ENCODE measurements at places on chromosomes 6 and 20. TPM values are rescaled to one million over a fixed set of nuclear protein-coding genes. Genes with fewer than 3 reads are reported as not detected.
A peak's percentile ranks its signal among the peaks of the same experiment; 100 is the strongest.

DNA sequence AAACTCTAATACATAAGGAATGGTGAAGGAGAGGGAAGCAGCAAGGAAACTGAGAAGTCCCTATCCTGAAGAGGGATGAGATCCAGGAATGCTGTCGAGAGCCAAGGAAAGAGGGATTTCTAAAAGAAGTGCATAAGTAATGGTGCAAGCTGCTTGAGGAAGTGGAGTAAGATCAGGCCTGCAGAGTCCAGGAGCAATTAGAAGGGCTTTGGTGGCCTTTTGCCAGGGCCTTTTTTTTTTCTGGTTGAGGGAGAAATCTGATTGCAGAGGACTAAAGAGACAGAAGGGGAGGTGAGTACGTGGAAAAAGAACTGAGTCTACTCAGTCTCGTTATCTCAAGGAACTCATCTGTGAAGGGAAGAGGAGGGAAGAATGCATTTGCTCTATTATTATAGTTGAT lies 396.2 kb downstream of the UTRN start:
- H3K27me3 ChIP-seq: no peaks in the 10 kb centered on the region
- H3K36me3 ChIP-seq: peaks cover 38% of the 10 kb centered on the region
- peaks cover 3% of the 10 kb centered on the region for H3K4me1 ChIP-seq
- no peak for DNase-seq

The LTA gene
- 1,021 TPM for total RNA-seq

The ID1 gene
- total RNA-seq: 4.0 TPM

GRCh38 chr20:60540591-60540990 lies 582.4 kb downstream of the CDH26 start:
- H3K27me3 ChIP-seq: peaks cover 5% of the 10 kb centered on the region
- H3K27ac ChIP-seq: no peak overlapping the region
- no peaks in the 10 kb centered on the region for H3K4me1 ChIP-seq
- DNase-seq: no peak
- H3K36me3 ChIP-seq: no peaks in the 10 kb centered on the region

GRCh38 chr6:82068721-82069120 lies 178.8 kb downstream of the IBTK start:
- no peaks in the 10 kb centered on the region for H3K36me3 ChIP-seq
- H3K4me1 ChIP-seq: no peaks in the 10 kb centered on the region
- no peak overlapping the region for H3K4me3 ChIP-seq
- DNase-seq: no peak
- no peaks in the 10 kb centered on the region for H3K27me3 ChIP-seq
- no peak overlapping the region for H3K27ac ChIP-seq

The ORC3 gene
- total RNA-seq: 38.6 TPM

GRCh38 chr6:123105561-123105960 lies 109.5 kb downstream of the CLVS2 start:
- H3K27me3 ChIP-seq: no peaks in the 10 kb centered on the region
- no peak overlapping the region for H3K4me3 ChIP-seq
- H3K36me3 ChIP-seq: no peaks in the 10 kb centered on the region
- DNase-seq: no peak
- H3K27ac ChIP-seq: no peak overlapping the region

DNA sequence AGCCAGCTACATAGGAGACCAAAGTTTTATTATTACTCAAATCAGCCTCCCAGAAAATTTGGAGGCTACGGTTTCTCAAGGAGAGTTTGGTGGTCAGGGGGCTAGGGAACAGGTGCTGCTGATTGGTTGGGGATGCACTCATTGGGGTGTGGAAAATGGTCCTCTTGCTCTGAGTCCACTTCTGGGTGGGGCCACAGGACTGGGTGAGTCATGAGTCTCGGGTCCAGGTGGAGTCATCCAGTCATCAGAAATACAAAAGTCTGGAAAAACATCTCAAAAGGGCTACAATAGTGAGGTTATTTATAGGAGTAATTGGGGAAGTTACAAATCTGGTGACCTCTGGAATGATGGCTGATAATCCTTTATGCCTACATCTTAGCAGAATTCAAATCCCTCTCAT lies 54.3 kb upstream of the SLC22A16 start:
- no peak overlapping the region for H3K27ac ChIP-seq
- H3K36me3 ChIP-seq: no peaks in the 10 kb centered on the region

The SPATS1 gene
- not detected for total RNA-seq

The EPPIN gene
- total RNA-seq: not detected

- peak overlapping the region; percentile 74 for H3K27ac ChIP-seq
- H3K4me3 ChIP-seq: no peak overlapping the region
- H3K27me3 ChIP-seq: no peaks in the 10 kb centered on the region
- peaks cover 23% of the 10 kb centered on the region for H3K36me3 ChIP-seq
- peaks cover 53% of the 10 kb centered on the region for H3K4me1 ChIP-seq
Observed at GRCh38 chr20:53071833-53072232, 99.7 kb downstream of the TSHZ2 start.

DNA sequence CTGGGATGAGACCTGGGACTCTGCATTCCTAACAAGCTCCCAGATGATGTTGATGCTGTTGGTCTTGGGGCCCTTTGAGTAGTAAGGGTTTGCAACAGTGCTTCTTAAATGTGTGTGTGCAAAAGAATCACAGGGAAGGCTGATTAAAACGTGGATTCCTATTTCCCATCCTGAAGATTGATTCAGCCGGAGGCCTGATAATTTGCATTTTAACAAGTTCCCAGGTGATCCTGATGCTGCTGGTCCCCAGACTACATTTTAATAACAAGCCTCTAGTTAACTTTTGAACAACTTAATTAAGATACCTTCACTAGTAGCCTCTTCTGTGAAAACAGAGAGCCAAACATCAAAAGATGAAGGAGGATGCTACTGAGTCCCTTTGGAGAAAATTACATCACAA lies 156.4 kb upstream of the LAMP5 start:
- H3K36me3 ChIP-seq: no peaks in the 10 kb centered on the region
- H3K4me1 ChIP-seq: no peaks in the 10 kb centered on the region
- no peak overlapping the region for H3K27ac ChIP-seq

DNA sequence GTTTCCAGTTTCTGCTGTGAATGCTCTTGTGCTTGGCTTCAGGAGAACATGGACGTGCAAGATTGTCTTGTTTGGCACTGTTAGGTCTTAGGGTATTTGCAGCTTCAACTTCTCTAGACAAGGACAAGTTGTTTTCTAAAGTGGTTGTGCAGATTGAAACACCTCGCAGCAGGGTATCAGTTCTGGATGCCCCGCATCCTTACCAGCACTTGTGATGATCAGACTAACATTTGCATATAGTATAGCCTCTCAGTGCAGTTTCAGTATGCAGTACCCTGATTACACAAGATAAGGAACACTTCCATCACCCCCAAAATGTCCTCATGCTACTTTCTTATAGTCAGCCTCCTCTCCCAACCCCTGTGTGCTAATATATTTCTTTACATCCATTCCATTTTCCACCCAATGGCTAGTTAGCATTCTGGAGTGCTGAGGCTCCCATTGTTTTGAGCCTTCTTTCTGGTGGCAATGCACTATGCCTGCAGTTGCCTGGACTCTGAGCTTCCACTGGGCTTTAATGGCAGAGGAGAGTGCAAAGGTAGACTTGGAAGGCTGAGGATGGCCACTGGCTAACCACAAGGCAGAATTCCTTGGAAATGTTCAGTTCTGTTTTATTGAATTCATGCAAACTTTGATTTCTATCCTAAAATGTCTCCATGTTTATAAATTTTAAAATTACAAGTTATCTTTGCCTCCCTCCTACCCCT lies 35.4 kb downstream of the KIF3B start:
- H3K27ac ChIP-seq: no peak overlapping the region
- H3K4me1 ChIP-seq: peaks cover 10% of the 10 kb centered on the region
- no peak overlapping the region for H3K4me3 ChIP-seq
- DNase-seq: no peak
- peaks cover 56% of the 10 kb centered on the region for H3K36me3 ChIP-seq

- H3K36me3 ChIP-seq: peaks cover 57% of the 10 kb centered on the region
- peaks cover 63% of the 10 kb centered on the region for H3K4me1 ChIP-seq
- DNase-seq: peak; percentile 81
- H3K4me3 ChIP-seq: peak overlapping the region; percentile 92
- no peaks in the 10 kb centered on the region for H3K27me3 ChIP-seq
- H3K27ac ChIP-seq: peak overlapping the region; percentile 93
Observed at GRCh38 chr6:31580807-31581433, 1.3 kb downstream of the LTB start.

The PHF20 gene
- 50.5 TPM for total RNA-seq

GRCh38 chr6:21214738-21215448 lies 378.7 kb upstream of the SOX4 start:
- peaks cover 7% of the 10 kb centered on the region for H3K36me3 ChIP-seq
- H3K27ac ChIP-seq: no peak overlapping the region
- no peak for DNase-seq
- H3K4me3 ChIP-seq: no peak overlapping the region
- H3K4me1 ChIP-seq: no peaks in the 10 kb centered on the region

- H3K36me3 ChIP-seq: no peaks in the 10 kb centered on the region
- peak overlapping the region; percentile 7 for H3K27ac ChIP-seq
- H3K4me1 ChIP-seq: peaks cover 20% of the 10 kb centered on the region
- peaks cover 9% of the 10 kb centered on the region for H3K27me3 ChIP-seq
Observed at GRCh38 chr6:14088600-14089192, 28.9 kb upstream of the CD83 start.

GRCh38 chr6:5403076-5403475 lies 141.8 kb downstream of the FARS2 start:
- DNase-seq: no peak
- H3K36me3 ChIP-seq: peaks cover 2% of the 10 kb centered on the region
- no peaks in the 10 kb centered on the region for H3K4me1 ChIP-seq
- H3K4me3 ChIP-seq: no peak overlapping the region

The PTK6 gene
- total RNA-seq: 0.16 TPM

The BTN1A1 gene
- total RNA-seq: not detected

DNA sequence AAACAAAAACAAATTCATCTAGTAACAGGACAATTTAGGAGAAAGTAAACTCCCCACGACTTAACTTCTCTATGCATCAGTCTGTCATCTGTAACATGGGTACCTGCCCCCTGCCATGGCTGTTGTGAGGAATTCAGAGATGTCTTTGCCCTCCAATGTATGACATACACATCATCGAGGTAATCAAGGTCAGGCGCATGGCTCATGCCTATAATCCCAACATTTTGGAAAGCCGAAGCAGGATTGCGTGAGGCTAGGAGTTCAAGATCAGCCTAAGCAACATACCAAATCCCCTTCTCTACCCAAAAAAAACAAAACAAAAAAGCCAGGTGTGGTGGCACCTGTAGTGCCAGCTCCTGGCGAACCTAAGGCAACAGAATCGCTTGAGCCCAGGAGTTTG lies 9.0 kb downstream of the EEF1A1 start:
- no peak for DNase-seq
- no peak overlapping the region for H3K4me3 ChIP-seq
- peaks cover 28% of the 10 kb centered on the region for H3K4me1 ChIP-seq

DNA sequence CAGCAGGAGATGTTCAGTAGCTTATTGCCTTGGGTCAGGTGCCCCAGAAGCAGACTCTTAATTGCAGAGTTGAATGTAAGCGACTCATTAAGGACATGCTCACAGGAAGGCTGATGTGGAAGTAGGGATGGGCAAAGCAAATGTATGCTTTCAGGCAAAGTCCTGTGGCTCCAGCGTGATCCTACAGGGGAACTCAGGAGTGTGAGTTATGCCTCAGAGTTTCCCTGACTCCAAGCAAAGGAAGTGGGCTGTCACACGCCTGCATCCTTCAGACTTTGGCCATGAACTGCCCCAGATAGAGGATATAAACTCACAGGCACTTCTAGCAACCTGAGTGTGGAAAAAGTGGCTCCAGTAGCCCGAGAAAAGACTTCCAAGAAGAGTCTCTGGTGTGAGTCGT lies 64.9 kb upstream of the ZNF133 start:
- peaks cover 7% of the 10 kb centered on the region for H3K27me3 ChIP-seq
- H3K27ac ChIP-seq: no peak overlapping the region
- no peak for DNase-seq
- H3K36me3 ChIP-seq: no peaks in the 10 kb centered on the region
- no peaks in the 10 kb centered on the region for H3K4me1 ChIP-seq
- no peak overlapping the region for H3K4me3 ChIP-seq

DNA sequence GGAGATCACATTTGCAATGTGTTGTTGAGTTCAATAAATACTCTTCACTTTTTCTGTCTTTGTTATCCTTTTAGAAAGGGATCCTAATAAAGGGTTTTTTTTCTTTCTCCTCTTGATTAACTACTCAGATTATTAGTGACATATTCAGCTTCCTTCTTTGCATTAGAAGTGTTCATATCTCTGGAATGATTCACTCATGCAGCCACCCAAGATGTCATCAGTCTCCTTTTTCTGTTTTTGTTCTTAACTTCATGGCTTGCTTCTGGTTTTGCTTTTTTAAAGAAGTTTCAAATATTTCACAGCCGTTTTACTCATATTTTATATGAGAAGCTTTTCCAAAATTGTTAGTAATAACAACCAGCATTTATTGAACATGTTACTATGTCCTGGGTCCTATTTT lies 187.6 kb downstream of the TMEM242 start:
- DNase-seq: no peak
- H3K36me3 ChIP-seq: peaks cover 14% of the 10 kb centered on the region
- H3K4me1 ChIP-seq: peaks cover 5% of the 10 kb centered on the region
- no peaks in the 10 kb centered on the region for H3K27me3 ChIP-seq
- no peak overlapping the region for H3K4me3 ChIP-seq

DNA sequence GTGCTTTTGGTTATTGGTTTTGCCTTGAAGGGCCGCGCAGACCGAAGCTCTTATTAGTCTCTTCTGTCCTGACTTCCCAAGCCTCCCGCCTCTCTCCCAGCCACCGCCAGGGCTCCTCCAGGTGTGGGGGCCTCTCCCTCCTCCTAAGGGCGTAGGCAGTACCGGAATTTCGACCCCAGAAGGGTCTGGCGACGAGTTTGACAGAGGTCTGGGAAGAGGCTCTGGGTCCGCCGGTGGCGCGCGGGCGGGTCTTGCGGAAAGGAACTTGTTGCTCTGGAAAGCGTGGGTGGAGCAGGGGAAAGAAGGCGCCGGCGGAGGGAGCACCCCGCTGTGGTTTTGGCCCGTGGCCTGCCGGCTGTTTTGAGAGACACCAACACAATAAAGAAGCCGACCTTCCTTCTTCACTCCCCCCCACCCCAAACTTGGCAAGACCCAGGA lies 1.8 kb downstream of the PCSK2 start:
- H3K4me1 ChIP-seq: no peaks in the 10 kb centered on the region
- peaks cover 44% of the 10 kb centered on the region for H3K27me3 ChIP-seq
- H3K4me3 ChIP-seq: no peak overlapping the region
- no peak for DNase-seq
- H3K27ac ChIP-seq: no peak overlapping the region

DNA sequence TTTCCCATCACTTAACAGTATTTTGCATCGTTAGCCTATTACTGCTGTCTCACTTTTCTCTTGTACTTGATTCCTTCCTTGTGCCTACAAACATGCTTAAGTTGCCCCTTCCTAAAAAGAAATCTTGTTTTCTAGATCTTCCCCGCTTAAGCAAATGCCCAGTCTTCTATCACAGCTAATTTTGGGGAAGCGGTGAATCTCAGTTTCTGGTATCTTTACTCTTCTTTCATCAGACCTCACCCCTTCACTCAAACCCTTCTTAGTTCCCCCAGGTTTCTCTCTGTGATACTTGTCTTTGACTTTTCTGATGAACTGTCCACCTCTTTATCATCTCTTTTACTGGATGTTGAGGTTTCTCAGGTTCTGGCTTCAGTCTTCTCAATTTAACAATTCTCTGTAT lies 14.2 kb downstream of the VAPB start:
- H3K27ac ChIP-seq: no peak overlapping the region
- H3K27me3 ChIP-seq: no peaks in the 10 kb centered on the region
- peaks cover 5% of the 10 kb centered on the region for H3K36me3 ChIP-seq
- no peak overlapping the region for H3K4me3 ChIP-seq

- no peaks in the 10 kb centered on the region for H3K4me1 ChIP-seq
- DNase-seq: no peak
- peaks cover 1% of the 10 kb centered on the region for H3K27me3 ChIP-seq
- H3K4me3 ChIP-seq: no peak overlapping the region
Observed at GRCh38 chr6:54094293-54094692, 16.9 kb upstream of the MLIP start.

Measured in activated T-helper 1 cell treated with anti-CD3 and anti-CD28 coated beads, Interleukin-12 subunit alpha, Interleukin-12 subunit beta, Interleukin-2, Interleukin-4 antibody, amounts not matched to agents 30 ng/mL and 10 ng/mL and 1 ng/mL, durations not matched to agents 14 hours and 24 hours and 36 hours (primary cell).